Placental pericyte (primary cell): ENCODE measurements at places on chromosomes 16 and 17. TPM values are rescaled to one million over a fixed set of nuclear protein-coding genes. Genes with fewer than 3 reads are reported as not detected.

Gene MYADML2
- total RNA-seq: not detected in 2 replicates

Gene RCVRN
- total RNA-seq: not detected in 2 replicates

Gene DPEP2
- not detected in 2 replicates for total RNA-seq

Gene MIS12
- 18.2 and 26.9 TPM in 2 replicates for total RNA-seq

Gene NOTUM
- total RNA-seq: 0.29 and 0.66 TPM in 2 replicates

Gene TBC1D3K
- not detected in 2 replicates for total RNA-seq

Gene MAP2K3
- 11.6 and 32.5 TPM in 2 replicates for total RNA-seq

Gene PLLP
- total RNA-seq: 0.14 and 0.44 TPM in 2 replicates
